HT1080 (cell line): ENCODE measurements at places on chromosomes 5 and 9. TPM values are rescaled to one million over a fixed set of nuclear protein-coding genes. Genes with fewer than 3 reads are reported as not detected.
A peak's percentile ranks its signal among the peaks of the same experiment; 100 is the strongest.

DNA sequence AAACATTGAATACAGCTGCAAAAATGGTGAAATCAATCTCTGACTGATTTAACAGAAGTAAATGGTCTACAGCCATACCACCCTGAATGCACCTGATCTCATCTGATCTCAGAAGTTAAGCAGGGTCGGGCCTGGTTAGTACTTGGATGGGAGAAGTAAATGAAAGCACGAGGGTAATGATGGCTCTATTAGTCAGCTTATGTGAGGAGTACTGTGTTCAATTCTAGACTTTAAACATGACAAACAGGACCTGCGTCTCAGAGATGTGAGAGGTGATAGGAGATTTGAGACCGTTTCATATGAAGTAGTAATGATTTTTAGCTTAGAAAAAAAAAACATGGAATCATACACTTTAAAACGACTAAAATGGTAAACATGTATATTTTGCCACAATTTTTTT, 77.1 kb upstream of the SUSD1 start:
- DNase-seq, result no peak

DNA sequence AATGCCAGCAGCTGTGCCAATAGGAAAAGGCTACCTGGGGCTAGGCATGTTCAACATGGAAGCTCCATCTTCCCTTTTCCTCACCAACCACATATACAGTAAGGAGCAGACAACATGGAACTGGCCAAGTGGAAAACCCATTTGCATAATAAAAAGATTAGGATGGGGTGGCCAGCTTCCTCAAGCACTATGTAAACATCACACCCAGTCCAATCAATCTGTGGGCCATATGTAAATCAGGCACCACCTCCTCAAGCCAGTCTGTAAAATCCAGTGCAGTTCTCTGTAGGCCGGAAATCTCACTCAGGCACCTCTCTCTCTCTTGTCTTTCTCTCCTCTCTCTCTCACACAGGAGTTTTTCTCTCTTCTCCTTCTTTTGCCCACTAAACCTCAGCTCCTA, 360.2 kb upstream of the GRIA1 start:
- DNase-seq, result no peak

GRCh38 chr9:93357649-93358048, 93.8 kb upstream of the FAM120A start:
- DNase-seq, result no peak

DNA sequence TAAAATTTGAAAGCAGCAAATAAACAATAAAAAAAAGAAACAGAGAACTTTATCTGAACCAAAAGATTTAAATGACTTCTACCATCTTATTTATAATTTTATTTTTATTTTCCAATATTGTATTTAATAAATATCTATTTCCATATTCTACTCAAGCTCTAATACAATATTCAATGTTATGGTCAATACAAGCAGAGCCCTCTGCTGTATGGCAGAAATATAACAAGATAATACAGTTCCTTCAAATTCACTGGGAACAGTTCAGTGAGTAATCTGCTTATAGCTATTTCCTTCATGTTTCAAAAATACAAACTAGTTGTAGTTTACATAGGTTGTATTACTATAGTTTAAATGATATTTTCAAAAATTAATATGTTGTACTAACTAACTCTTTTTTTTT, 332.7 kb downstream of the PRDM9 start:
- no peak for DNase-seq

The ADAMTS6 gene
- total RNA-seq, result 30.1 and 31.8 TPM in 2 replicates

DNA sequence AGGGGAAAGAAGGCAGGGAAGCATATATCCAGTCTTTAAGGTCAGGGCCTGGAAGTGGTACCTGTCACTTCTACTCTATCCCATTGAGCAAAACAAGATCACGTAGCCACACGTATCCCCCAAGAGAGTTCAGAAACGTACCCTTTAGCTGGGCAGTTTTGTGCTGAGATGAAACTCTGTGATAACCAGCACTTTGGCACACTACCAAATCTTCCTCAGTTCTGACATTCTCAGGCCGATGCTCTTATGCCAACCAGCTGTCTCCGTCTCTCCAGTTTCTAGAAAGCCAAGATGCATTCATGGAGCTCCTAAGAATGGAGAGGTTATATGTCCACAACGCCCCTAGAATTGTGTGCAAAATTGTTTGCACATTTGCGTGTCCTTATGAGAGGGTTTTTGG, 176.6 kb upstream of the MSX2 start:
- no peak for DNase-seq

GRCh38 chr5:75286211-75286773, 49.6 kb upstream of the ANKRD31 start:
- DNase-seq, result no peak

DNA sequence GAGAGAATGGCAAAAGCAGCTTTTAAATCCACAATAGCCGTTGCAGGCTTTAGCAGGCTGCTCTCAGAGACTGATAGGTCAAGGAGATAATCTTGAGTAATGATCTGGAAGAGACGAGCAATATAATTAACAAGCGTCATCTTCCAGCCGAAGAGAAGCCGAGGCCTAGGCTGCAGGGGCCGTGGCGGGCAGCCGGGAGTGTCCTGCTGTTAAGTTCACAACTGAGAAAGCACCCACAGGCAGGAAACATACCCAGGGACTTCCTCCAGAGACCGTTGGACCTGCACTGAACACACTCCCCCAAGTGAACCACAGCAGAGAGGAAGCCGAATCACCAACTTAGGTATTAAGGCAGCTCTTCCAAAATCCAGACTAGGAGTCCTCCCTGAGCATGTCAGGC, 182.3 kb downstream of the IRX2 start:
- no peak for DNase-seq

GRCh38 chr9:10875752-10876151, 262.9 kb upstream of the PTPRD start:
- DNase-seq, result peak; percentile 80

The ZNF366 gene
- not detected in 2 replicates for total RNA-seq

The LRRC19 gene
- not detected in 2 replicates for total RNA-seq

- no peak for DNase-seq
These were observed 421.3 kb downstream of the ACTL7B start for GRCh38 chr9:108434502-108434901.

DNA sequence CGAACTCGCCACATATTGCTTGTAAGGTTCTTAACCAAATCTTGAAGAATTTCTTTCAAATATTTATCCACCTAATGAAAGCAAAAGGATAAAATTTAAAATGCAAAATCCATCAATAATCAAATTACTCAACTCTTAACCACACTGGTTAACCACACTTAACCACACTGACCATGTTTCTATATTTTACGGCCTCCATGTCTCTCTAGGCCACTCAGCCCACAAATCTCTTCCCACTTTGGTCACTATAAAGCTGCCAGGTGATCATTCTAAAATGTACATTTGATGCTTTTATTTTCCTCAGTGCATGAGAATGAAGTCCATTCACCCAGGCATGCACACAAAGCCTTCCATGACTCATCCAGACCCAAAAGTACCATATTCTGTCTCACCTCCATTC, 56.4 kb upstream of the OR2K2 start:
- DNase-seq, result no peak

- DNase-seq, result peak; percentile 52
These were observed 229.4 kb downstream of the DMAC1 start for GRCh38 chr9:7570107-7570720.

DNA sequence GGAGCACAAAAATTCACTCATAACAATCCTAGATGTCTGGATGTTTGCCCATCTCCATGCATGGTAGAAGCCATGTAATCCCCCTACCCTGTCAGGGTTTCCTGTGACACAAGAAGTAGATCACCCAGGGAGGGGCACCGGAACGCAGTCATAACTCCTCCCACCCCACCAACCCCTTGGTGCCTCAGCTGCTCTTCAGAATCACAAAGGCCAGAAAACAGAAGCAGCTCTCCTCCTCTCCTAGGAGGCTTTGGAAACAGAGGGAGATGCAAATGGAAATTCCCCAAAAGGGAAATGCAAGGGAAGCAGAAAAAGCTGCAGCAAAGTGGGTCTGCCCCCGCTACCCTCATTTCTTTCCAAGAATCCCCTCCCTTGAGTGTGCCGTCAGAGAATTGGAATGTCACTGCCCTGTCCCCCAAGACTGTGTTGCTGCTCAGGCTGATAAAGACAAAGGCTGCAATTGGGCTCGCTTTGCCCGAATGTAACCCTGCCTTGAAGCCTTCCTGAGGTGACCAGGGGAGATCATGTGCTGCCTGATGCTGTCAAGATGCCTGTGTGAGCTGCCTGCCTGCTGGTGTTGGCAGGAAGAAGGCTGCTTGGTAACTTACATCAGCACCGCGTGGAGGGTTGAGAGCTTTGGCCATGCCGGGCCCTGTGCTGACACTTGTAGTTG, 65.5 kb upstream of the ABCA1 start:
- DNase-seq, result peak; percentile 52

The TAS2R1 gene
- not detected in 2 replicates for total RNA-seq

GRCh38 chr5:103973669-103974068, 411.1 kb upstream of the NUDT12 start:
- DNase-seq, result peak; percentile 5

The ZNF454 gene
- not detected in 2 replicates for total RNA-seq

DNA sequence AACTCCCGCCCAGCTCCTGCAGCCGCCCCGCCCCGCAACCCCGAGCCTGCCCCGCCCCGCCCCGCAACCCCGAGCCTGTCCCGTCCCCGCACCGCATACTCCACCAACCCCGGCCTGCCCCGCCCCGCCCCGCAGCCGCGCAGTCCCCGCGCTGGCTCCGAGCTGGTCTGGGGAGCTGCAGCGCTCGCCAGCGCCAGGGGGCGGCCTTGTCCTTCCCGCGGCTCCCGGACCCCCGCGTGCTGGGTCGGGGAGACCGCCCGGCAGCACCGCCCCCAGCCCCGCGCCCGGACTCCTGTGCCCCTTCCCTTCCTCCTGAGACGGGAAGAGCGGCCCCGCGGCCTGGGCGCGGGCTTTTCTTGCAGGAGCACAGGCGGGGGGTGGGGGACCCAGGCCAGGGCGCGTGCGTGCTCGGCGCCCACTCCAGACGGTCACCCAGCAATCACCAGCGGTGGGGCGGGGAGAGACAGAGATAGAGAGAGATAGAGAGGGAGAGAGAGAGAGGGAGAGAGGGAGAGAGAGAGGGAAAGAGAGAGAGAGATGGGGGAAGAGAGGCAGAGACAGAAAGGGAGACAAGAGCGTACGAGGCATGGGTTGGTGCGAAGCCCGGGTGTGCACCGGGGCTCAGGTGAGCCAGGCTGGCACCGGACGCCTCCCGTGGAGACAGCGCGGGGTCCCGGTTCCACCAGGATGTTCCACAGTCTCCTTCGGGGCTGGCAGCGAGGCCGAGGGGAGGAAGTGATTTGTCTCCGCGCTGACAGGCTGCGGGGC, 14.7 kb upstream of the TMEM250 start:
- no peak for DNase-seq

DNA sequence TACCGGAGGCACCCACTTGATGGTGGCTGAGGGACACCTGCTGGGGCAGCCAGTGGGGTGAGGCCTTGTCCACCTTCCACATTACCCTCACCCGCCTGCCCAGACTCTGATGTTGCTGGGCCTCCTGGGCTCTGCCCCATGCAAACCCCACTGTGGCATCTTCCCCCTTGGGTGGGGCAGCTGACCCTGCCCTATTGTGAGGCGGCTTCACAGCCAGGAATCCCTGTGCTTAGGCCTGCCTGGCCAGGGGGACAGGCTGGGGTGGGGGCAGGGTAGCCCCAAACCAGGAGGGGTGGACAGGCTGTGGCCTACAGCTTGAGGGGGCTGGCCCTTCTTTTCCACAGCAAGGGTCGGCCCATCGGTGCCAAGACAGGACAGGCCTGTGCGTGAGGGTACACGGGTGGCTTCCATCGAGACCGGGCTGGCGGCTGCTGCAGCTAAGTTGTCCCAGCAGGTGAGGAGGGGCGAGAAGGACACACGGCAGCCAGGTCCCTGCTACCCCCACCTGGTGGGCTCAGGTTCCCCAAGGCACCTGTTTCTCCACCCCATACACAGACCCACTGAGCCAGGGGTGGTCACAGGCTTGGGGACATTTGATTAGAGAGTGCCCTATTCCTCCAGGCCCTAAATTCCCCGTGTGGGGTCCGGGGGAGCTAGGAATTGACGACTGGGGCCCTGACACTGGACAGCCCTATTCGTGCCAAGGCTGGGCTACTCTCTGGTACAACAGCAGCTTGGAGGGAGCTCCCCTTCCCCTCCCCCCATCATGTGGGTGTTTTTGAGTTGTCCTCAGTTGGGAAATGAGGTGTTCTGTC, 99.2 kb downstream of the PHF2 start:
- DNase-seq, result no peak

- no peak for DNase-seq
These were observed 192.5 kb downstream of the ZNF608 start for GRCh38 chr5:124553911-124554310.

GRCh38 chr9:137802021-137802420, 75.6 kb upstream of the CACNA1B start:
- DNase-seq, result no peak

The IL5 gene
- total RNA-seq, result not detected in 2 replicates

The DRD1 gene
- total RNA-seq, result not detected in 2 replicates
